Stomach (tissue), 19 donors: ENCODE measurements at places on chromosomes 5 and 9. TPM values are rescaled to one million over a fixed set of nuclear protein-coding genes. Genes with fewer than 3 reads are reported as not detected.

The PCDHAC1 gene
- 0.15 TPM for polyA plus RNA-seq

The FAM153A gene
- polyA plus RNA-seq = 0.12 TPM

The SLC46A2 gene
- polyA plus RNA-seq = not detected

- no peak for DNase-seq
Measured at GRCh38 chr5:118678746-118679145, 309.6 kb downstream of the DTWD2 start.

DNA sequence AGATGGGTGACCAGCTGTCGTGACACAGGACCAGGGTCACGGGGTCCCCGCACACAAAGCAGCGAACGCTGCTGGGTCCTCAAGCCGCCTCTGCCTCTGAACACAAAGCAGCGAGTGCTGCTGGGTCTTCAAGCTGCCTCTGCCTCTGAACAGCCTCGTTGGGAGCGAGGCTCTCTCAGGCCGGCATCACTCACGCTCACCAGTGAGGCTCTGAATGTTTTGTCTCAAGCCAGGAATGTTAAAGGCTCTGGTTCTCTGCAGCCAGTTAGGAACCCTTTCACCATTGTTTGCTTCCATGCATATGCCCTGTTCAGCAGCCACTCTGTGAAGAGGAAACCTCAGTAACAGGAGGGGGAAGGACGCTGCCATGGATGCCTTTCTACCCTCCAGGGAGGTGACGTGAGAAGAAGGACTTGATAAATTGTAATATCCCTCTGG, 82.7 kb upstream of the TAF11L2 start:
- DNase-seq = peak; percentile 21

The SLC25A2 gene
- not detected for polyA plus RNA-seq

DNA sequence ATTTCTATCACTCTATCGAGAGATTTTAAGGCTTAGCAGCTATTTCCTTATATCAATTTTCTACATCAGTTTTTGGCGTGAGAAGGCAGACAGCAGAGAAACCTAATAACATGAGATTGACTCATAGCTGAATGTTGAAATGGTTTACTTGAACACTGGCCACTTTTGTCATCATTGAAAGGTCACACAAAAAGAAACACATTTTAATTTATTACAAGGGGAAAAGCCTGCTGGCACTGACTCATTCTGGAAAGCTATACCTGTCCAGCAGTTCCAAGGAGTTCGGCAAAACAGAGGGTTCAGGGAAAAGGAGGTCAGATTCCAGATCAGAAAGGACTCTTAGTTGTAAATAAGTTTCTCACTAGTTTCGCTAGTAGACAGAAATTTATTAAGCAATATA, 566.4 kb downstream of the DNAH5 start:
- DNase-seq = no peak

GRCh38 chr5:1708592-1709141, 91.0 kb downstream of the MRPL36 start:
- no peak for DNase-seq

DNA sequence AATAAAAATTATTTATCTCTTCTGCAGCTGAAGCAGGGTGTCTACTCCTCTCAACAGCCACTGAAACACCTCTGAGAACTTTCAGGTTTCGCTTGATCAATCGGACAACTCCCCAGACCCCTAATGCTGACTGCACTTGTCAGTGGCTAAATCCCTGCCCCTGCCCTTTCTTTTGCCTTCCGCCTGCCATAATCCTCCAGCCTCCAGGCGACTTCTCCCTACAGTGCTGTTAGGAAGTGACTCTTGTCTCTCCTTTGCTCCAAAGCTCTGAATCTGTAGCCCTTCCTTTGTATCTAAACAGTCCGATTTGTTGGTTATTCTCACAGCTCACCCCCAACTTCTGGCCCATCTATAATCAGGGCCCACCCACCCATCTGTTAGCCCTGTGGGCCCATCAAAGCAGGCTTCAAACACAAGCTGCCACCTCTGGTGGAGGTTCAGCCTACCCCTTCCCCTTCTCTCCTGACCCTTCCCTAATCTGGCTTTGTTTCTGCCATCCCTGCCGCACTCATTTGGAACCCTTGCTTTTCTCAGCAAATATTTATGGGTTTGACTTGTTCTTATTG, 53.7 kb upstream of the IFNK start:
- DNase-seq = no peak

DNA sequence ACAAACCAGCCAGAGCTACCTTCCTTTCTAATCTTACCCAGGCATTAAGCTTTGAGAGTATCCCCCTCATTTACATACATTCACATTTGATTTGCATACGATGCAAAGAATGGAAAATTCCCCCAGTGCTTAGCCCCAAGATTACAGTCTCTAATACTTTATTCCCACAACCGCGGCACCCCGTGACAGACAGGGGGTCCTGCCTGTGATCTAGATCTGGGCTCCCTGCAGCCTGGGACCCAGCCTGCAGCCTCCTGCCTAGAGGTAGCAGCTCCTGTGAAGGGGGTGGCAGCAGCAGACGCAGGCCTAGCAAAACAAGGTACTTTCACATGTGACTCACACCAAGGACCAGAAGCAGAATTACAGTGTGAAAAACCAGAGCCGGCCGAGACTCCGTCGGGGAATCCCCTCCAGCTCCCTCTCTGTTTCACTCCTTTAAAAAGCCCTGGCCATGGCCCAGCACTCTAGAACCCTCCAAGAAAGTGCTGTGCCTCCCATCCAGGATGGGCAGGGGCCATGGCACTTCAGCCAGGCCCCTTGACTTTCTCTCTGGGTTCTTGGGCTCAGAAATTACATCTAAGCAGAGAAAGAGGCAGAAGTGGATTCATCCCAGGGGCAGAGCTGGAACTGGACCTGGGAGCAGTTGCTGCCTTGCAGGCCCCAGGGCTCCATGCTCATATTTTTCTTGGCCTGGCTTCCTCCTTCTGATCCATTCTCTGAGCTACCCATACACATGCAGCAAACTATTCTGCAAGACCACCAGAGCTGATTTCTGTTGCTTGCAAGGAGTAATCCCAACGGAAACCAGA, 14.0 kb upstream of the TCF7 start:
- DNase-seq = peak; percentile 37

The SPEF2 gene
- 1.5 TPM for polyA plus RNA-seq

DNA sequence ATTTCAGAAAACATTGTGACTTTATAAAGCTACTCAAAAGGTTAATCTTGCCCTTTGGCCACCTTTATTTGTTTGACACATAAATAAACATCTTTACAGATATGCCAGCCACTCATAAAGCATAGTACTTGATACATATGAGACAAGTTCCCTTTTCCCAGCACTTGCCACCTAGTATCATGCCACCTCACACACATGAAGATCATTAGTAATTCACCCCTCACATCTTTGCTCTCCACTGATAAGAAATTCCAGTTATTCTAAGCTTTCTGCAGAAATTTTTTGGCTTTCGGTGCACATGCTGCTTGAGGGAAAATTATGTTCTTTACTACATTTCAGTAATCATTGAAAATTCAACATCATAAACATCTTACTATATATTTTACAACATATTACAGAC, 59.1 kb downstream of the DEPDC1B start:
- no peak for DNase-seq

GRCh38 chr5:180117000-180117725, 45.6 kb upstream of the RNF130 start:
- no peak for DNase-seq

- DNase-seq = no peak
Measured at GRCh38 chr5:170159947-170160346, 54.2 kb downstream of the FOXI1 start.

GRCh38 chr9:94802793-94803192, 76.3 kb downstream of the AOPEP start:
- no peak for DNase-seq

- DNase-seq = no peak
Measured at GRCh38 chr5:136149891-136150290, 17.2 kb downstream of the SMAD5 start.
